Right renal pelvis (tissue), 4 donors: ENCODE measurements at places on chromosomes 11 and 22. TPM values are rescaled to one million over a fixed set of nuclear protein-coding genes. Genes with fewer than 3 reads are reported as not detected.

FIBP gene
- 93.9 TPM for polyA plus RNA-seq

GRCh38 chr11:2797741-2798361, 87.7 kb downstream of the CDKN1C start:
- DNase-seq: no peak

DNA sequence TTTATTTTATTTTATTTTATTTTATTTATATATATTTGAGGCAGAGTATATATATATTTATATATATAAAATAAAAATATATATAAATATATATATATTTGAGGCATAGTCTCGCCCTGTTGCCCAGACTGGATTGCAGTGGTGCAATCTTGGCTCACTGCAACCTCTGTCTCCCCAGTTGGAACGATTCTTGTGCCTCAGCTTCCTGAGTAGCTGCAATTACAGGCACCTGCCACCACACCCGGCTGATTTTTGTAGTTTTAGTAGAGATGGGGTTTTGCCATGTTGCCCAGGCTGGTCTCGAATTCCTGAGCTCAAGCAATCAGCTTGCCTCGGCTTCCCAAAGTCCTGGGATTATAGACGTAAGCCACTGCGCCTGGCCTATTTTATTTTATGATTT, 31.4 kb downstream of the ACO2 start:
- DNase-seq: no peak

- no peak for DNase-seq
Observed at GRCh38 chr22:44625421-44625760, 76.6 kb upstream of the PRR5 start.

DNA sequence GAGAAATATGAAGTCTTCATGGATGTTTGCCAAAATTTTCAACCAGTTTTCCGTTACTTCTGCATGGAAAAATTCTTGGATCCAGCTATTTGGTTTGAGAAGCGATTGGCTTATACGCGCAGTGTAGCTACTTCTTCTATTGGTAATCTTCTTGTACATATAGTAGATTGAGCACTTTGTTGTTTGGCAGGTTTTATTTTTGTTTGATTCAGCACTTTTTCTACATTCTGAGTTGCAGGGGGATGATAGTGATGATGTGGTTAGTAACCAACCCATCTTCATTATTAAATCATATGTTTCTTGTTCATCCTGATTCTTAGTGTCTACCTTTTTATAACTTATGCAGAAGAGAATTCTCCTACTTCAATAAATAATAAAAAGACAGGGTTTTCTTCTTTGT, 121.6 kb downstream of the C11orf65 start:
- DNase-seq: no peak

GRCh38 chr11:69297787-69298266, 3.9 kb downstream of the MYEOV start:
- no peak for DNase-seq

GRCh38 chr11:69000831-69001242, 12.2 kb downstream of the MRGPRF start:
- DNase-seq: no peak

TMEM151A gene
- polyA plus RNA-seq: not detected

C11orf71 gene
- polyA plus RNA-seq: 19.3 TPM

DNA sequence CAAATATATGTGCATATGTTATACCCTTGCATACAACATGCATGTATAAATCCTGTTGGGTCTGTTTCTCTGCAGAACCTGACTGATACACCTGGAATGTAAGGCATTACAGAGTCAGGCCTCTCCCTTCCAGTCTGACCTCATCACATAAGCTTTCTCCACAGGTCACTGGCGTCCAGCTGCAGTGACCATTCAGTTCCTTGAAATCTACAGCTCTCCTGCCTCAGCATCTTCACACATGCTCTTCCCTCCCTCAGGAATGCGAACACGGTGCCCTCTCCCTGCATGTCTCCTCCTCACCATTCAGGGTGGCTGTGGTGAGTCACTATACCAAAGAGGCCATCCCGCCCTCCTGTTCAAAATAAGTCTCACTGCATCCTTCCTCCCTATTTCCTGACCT, 657.8 kb upstream of the B3GAT1 start:
- no peak for DNase-seq

GRCh38 chr11:118265954-118266353, 1.9 kb upstream of the MPZL2 start:
- no peak for DNase-seq

MMP10 gene
- polyA plus RNA-seq: not detected

GRCh38 chr11:30665067-30665466, 78.9 kb upstream of the MPPED2 start:
- DNase-seq: no peak

DNA sequence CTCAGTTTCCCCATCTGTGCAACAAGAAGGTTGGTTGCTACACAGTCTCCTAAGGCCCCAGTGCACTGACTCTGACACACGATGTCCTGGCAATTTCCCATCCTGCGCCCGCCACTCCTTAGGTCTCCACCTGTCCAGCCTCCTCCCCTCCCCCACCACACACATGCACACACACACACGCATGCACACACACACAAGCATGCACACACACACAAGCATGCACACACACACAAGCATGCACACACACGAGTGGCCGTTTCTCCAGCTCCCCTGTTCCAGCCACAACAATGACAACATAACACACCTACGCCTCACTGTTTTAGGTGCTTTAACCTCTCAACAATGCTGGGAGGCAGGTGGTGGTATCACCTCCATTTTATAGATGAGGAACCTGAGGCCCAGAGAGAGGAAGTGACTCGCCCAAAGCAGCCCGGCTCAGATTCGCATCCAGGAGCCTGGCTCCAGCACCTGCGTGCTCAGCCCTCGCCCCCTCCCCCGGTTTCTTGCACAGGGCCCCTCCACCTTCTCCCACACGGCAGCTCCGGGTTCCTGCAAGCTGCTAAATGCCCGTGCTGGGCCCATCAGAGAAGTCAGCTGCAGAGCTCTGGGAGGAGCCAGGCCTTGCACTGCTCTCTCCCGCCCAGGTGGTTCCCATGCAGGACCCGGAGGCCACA, 13.0 kb downstream of the CYTH4 start:
- no peak for DNase-seq

- DNase-seq: no peak
Observed at GRCh38 chr11:34408580-34409172, 30.1 kb upstream of the CAT start.

KRTAP5-7 gene
- 0.16 TPM for polyA plus RNA-seq

DNA sequence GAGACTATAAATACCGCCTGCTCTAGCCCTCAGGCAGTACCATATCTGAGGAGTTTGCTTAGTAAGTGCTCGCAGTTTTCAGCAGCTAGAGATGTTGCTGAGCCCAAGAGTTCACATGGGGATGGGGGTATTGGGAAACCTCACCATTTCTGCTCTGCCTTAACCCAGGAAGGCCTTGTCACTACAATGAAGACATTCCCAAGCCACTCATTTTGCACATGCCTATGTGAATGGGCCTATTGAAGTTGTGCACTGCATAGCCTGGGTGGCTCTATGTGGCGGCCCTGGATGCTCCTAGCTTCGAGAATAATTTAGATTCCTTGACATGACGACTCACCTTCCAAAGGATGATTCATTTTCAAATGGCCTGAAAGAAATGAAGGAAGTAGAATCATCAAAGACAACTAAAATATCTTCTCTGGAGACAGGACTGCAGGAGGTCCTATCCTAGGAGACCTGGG, 163.4 kb downstream of the ADAMTS15 start:
- no peak for DNase-seq
